Stimulated activated CD4-positive, alpha-beta T cell treated with anti-CD3 and anti-CD28 coated beads, Interleukin-12 subunit alpha, Interleukin-12 subunit beta, amount 100 ng/mL, for 4 hours (primary cell): ENCODE measurements at places on chromosomes 16 and 17.

- no peak for DNase-seq
Observed at GRCh38 chr16:66898207-66898606, 17.9 kb downstream of the PDP2 start.

GRCh38 chr17:14101976-14102375 is 32.7 kb downstream of the COX10 start:
- DNase-seq: no peak

DNA sequence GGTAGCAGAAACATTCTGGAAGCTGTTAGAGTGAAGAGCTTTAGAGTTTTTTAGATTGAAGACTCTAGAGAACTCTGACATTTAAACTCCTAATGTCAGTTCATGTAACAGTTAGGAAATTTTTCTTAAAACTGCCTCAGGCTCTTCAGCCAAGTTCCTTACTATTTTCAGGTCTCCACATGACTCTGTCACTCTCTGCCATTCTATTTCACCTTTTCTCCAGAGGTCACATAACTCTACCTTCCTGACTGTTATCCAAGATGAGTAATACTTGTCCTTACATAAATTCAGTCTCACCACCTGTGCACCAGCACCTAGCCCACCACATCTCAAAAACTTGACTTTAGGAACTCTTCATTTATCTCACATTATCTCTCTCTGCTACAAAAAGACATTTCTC is 347.1 kb upstream of the CA10 start:
- DNase-seq: no peak

DNA sequence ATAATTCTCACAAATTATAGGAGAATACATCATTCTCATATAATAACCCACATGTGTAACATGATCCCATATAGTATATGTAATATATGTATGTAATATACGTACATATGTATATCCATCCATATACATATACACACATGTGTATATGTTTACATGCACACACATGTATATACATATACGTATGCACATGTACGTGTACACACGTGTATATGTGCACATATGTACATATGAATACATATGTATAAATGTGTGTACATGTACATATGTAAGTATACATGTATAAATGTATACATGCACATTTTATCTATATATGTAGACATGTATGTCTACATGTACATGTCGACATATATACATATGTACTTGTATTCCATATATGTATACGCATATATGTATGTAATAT is 288.8 kb downstream of the NPIPA8 start:
- no peak for DNase-seq
